ENCODE measurements at places on chromosomes 1 and 21.

GRCh38 chr1:228429007-228429406 is 12.3 kb upstream of the TRIM17 start:
- no peak for DNase-seq

DNA sequence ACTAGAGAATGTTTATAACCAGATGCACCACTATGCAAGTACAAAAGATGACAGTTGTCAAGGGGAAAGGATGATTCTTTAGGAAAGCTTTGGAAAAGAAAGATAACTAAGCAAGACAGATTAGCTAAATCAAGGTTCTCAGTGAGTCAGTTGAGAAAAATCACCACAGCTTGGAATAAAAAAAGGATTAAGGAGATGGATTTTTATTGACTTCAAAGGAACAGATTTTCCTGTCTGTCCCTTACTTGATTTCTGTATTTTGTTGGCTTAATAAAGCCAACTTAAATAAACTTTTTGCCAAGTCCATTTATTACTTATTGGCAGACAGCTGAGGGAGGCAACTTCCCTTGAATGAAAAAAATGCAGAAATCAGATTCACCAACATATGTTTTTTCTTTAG is 93.9 kb downstream of the NR5A2 start:
- DNase-seq, result no peak

GRCh38 chr1:51268634-51269033 is 32.6 kb downstream of the RNF11 start:
- DNase-seq, result no peak

DNA sequence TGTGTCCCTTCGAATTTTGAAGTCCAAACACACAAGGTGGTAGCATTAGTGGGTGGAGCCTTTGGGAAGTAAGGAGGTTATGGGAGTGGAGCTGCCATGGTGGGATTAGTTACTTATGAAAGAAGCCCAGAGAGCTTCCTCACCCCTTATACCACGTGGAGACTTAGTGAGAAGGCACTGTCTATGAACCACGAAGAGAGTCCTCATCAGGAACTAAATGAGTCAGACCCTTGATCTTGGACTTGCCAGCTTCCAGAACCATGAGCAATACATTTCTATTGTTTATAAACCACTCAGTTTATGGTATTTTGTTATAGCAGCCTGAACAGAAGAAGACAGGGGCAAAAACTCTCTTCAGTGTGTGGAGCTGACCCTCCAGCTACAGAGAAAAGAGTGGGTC is 259.3 kb upstream of the AJAP1 start:
- DNase-seq, result no peak

DNA sequence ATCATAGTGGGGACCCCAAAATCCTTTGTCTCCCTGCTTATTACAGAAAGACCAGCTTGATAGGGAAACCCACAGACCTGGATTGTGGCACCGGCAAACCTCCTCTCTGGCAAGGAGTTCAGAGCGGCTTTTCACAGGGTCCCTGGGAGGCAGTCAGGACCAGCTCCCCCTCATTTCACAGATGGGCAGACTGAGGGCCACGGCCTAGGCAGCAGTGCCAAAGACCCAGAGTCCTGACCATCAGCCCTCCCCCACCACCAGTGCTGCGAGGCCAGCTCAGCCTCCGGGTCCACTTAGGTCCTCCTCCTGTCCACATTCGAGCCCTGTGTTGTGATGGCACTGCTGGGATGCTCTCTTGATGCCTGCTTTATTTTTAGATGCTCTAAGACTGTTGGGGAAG is 57.2 kb downstream of the CAMK2N1 start:
- no peak for DNase-seq

DNA sequence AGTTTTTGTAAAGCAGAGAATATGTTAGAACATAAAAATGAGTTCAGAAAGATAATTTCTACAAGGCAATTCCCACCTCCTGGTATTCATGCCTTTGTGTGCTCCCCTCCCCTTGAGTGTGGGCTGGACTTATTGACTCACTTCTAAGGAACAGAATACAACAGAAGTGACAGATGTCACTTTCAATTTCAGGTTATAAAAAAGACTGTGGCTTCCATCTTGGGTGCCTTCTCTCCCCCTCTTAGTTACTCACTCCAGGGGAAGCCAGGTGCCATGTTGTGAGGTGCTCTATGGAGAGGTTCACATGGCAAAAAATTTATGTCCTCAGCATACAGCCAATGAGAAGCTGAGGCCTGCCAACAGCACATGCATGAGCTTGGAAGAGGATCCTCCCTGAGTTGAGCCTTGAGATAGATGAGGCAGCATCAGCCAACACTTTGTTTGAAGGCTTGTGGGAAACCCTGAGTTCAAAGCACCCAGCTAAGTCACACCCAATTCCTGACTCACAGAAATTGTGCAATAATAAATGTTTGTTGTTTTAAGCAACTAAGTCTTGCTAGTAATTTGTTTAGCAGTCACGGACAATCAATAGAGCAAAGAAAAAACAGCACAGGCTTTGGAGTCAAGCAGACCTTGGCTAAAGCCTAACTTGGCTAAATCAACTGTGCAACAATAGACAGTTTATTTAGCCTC is 73.5 kb upstream of the NGF start:
- no peak for DNase-seq

DNA sequence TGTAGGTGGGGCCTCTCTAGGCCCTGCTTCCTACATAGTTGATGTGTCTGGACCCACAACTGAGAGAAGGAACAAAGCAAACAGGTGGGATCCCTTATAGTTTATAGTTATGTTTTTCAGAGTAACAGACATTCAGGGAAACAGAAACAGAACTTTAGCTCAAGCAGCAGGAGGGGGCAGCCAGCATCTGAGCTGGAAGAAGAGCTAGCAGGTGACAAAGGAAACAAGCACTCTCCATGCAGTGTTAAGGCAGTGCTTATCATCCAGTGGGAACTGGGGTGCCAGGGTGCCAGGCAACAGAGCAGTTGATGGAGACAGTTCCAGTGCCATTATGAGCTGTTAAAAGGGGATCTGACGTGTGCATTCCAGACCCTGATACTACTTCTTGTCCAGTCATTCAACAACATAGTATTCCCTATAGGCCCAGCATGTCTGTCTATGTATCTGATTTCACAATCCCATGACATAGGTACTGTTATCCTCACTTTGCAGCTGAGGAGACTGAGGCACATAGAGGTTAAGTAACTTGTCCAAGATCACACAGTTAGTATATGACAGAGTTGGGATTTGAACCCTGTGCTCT is 13.5 kb downstream of the HIVEP3 start:
- peak; percentile 24 for DNase-seq

- DNase-seq, result no peak
Observed at GRCh38 chr1:234629026-234629425, 19.0 kb upstream of the IRF2BP2 start.

DNA sequence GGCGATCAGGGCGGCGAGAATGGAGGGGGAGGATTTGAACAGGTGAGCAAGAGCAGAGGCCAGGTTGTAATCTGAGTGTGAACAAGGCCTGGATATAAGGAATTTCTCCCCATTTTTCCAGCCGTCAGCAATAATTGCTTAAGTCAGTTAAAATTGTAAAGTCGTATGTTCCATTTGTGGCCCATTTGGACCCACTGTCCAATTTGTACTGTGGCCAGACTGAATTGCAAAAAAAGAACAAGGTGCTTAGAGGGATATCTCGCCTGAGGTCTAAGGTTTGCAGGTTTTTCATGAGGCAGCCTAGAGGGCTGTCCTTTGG is 1.0 kb downstream of the ERVH48-1 start:
- DNase-seq, result no peak
